ENCODE measurements at places on chromosomes 2 and 18.

DNA sequence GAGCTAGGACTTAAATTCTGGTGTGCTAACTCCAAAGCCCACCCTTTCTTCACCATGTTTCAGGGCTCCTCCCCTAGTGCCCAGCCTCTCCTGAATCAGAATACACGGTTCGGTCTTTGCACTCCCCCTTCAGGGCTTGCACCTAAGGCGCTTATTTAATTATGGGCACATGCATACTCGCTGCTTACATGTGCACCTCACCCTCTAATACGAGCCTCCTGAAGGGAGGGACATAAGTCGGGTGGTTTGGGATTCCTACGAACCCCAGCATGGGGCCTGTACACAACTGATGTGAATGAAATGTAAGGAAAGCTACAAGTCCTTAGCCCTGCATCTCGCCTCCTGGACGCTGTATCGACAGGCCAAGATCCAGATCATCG, 435 bp downstream of the IFT172 start:
- no peak for DNase-seq

DNA sequence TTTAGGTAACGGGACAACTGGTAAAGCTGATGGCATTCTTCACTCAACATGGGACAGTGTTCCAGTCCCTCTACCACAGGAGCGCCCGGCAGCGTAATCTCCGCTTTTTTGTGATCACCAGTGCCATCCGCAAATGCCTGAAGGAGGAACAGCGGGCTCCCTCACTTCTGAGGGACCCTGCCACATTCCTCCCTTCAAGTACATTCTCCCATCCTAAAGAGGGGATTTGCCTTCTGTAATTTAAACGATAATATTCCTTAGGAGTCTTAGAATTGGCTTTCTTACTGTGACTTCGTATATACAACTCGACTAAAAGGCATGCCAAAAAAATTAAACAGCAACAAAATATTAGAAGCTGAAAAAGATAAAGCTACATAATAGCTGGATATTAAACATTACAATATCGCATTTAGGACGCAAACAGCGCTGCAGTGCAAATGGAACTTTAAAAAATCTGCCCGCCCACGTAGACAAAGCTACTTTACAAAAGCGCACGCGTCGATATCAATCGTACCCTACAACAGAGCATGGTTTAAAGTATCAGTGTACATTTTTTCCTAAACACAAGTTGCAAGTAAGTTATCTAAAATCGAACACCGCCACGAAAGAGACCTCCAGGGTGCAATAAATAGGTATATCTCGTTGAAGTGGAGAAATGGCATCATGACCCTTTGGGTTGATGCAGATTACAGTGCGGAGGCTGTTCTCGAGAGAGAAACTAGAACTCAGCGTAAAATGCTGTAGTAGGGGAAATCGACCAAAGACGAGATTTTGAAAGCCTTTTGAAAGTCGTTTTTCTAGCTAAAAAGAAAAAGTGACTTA, 2.3 kb upstream of the VSNL1 start:
- DNase-seq: no peak

DNA sequence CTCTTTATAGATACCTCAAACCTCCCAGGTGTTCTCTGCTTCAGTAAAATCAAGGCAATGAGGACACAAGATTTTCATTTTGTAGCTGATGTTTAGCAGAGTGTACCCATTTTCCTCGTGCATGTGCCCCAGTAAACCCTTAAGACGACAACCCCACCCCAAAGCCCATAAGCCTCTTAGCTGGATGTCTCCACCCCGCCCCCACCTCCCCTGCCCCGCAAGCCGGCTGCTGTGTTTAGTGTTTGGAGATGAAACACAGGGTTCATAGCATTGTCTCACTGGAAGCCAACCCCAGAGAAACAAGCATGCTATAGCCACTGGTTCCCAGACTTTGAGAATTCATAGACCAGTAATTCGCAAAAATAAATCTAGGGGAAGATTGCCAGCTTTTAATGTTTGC, 5.8 kb upstream of the SAG start:
- no peak for DNase-seq

GRCh38 chr18:27263369-27263768, 78.3 kb upstream of the CHST9 start:
- DNase-seq: no peak

DNA sequence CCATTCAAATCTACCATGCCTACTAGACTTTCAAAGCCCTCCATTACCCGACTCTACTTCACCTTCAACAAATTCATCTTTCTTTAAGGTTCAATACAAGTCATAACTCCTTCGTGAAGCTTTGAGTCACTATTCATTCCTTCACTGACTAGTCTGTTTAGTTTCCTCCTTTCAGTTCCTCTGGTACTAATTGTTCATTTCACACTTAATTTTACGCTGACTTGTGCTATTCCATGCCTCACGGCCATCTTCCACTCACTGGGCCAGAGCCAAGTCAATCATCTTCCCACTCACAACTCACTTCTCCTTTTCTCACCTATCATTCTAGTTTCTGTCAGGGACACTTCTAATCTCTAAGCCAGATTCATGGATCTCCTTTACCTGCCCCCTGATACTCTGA, 136.2 kb downstream of the MTX2 start:
- DNase-seq: peak; percentile 3

DNA sequence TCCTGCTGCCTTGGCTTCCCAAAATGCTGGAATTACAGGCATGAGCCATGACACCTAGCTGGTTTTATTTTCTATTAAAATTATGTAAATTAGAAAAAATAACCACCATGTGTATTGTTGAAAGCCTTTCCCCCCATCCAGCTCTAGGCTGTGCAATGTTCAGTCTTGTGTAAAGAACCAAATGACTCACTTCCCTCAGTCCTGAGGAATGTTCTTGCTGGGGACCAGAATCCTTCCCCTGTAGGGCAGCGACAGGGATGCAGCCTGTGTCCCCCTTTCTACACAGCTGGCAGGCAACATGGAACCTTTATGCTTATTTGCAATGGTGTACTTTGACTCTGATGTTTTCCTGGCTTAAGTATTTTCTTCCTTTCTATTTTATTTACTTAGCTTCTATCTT, 29.4 kb downstream of the AOX1 start:
- no peak for DNase-seq

GRCh38 chr2:238801791-238802190, 46.1 kb upstream of the TWIST2 start:
- DNase-seq: no peak

- no peak for DNase-seq
These were observed 10.1 kb upstream of the LCLAT1 start for GRCh38 chr2:30436859-30437435.

- no peak for DNase-seq
These were observed 237.0 kb downstream of the ALPK2 start for GRCh38 chr18:58391932-58392323.

DNA sequence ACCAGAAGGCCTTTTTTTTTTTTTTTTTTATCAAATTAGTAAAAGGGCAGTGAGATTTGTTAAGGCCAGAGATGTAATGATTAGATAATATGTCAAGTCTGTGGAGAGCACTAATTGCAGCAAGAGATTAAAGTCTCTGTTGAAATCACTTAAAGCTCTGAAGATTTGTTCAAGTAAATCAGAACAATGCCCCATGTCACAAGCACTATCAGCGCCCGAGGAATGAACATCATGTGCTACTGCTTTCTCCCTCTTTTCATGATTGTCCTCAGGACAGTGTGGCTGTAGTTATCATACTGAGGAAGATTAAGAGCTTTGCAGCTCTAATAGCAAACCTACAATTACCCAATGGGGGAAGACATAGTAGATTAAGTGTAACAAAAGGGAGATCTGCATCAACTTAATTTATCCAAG, 71.1 kb downstream of the TDRD15 start:
- no peak for DNase-seq

GRCh38 chr2:173387660-173388059, 33.0 kb downstream of the CDCA7 start:
- DNase-seq: no peak

DNA sequence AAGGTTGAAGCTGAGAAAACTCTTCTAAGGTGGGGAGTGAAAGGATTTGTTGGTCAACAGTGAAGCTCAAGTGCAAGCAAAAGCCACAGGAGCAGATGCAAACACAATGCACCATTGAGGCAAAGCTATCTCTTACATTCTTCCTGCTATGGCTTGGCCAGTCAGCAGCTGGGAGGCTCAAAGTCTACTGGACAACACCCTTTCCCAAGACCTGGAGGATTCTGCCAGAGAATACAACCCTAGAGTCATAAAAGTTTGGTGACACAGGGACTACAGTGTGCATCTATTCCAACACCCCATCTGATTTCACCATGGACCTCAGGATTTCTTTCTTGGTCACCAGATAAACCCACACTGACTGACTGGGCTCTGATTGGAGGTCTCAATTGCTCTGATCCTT, 342.0 kb downstream of the HRH4 start:
- DNase-seq: no peak

- DNase-seq: no peak
These were observed 83.2 kb downstream of the TCF4 start for GRCh38 chr18:55504808-55505207.

- no peak for DNase-seq
These were observed 62.0 kb upstream of the SLC35F5 start for GRCh38 chr2:113818382-113818951.

GRCh38 chr18:75209129-75209950, at the start of gene PTGR3:
PTGR3 (minus strand) TSS chr18:75209139; CDS start chr18:75209058, 81 bp downstream.
- DNase-seq: peak; percentile 65

DNA sequence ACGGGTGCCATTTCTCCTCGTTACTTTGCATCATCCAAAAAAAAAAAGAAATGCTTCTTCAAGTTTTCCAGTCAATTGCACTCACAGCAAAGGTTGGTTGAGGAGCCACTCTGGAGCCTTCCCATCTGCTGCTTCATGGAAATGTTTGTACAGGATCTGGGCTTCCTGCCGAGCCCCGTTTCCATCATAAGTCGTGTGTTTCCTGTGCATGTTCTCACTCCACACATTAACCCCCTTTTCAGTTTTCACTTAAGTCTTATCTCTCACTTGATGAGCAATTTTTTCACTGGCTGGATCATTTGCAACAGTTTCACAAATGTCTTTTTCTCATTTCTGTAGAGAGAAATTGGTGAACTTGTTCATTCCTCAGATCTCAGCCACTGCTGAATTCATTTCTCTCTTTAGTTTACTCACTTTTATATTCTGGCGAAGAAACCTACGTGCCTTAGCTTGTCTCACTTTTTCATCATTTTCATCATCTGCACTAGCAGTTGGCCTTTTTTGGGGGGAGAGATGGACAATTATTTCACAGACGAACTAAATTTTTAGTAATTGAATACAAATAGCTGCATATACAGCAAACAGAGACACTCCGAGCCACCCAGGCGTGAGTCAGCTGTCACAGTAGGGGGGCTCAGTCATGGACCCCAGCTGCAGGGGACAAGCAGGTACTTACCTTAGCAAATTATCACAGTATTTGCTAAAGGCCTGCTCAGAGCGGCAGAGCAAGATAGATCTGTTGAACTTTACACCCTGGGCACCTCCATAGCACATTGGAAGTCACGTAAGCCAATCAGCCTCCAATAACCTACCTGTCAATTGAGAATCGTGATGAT, 750.8 kb upstream of the ID2 start:
- no peak for DNase-seq

DNA sequence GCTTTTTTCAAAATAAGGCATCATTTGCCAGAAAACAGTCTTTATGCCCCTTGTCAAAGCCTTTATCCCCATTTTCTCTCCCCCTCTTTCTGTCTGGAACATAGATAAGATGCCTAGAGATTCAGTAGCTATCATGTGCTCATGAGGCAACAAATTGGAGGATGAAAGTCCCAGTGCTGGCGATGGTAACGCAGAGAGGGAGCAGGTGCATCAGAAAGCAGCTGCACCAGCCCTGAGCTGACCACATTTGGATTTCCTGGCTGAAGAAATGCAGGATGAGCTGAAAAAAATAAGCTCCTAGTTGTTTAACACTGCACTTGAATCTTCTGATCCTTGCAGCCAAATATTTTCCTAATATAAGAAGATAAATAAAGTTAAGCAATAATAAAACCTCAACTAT, 48.0 kb downstream of the LOXHD1 start:
- no peak for DNase-seq

- no peak for DNase-seq
These were observed 169.3 kb downstream of the KCNE4 start for GRCh38 chr2:223221139-223221835.

DNA sequence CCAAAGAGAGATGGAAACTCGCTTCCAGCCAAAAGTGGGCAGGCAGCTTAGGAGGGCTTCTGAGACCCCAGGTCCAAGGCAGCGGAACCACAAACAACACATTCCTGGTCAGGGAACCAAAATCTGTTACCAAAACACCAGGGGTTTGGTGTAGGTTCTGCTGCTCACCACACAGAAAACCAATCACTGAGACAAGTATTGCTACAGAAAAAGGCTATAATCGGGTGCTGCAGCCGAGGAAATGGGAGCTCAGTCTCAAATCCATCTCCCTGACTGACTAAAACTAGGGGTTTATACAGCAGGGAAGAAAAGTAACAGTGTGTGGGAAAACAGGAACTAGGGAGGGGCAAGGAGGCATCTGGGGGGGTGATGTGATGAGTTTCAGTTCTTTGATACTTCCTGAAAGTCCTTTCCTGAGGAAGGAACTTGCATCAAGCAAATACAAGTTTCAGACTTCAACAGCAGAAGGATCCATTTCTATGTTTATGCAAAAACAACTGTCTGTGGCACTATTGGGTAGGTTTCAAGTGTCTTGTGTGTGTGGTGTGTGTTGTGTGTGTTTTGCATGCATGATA, 108.0 kb downstream of the FAM168B start:
- no peak for DNase-seq

GRCh38 chr2:5360081-5360480, 332.1 kb upstream of the SOX11 start:
- DNase-seq: no peak

GRCh38 chr18:60981682-60982328, 351.4 kb upstream of the CDH20 start:
- no peak for DNase-seq

DNA sequence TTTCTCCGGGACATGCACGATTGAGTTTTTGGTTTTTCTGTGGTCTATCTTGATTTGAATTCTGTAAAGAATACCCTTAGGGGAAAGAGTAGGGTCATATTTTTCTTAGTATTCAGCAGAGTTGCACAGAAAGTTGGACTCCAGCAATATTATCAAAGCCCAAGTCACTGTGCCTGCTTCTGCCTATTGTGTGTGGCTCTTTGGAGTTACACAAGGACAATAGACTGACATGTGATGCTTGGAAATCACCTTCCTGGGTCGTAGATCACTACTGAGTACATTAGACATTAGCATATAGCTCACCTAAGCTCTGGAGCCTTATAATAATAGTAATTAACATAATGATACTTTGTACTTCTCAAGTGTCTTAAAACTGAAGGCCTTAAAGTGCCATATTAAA, 238.8 kb upstream of the FOSL2 start:
- DNase-seq: no peak

GRCh38 chr2:80896576-80896975, 592.0 kb upstream of the LRRTM1 start:
- no peak for DNase-seq

DNA sequence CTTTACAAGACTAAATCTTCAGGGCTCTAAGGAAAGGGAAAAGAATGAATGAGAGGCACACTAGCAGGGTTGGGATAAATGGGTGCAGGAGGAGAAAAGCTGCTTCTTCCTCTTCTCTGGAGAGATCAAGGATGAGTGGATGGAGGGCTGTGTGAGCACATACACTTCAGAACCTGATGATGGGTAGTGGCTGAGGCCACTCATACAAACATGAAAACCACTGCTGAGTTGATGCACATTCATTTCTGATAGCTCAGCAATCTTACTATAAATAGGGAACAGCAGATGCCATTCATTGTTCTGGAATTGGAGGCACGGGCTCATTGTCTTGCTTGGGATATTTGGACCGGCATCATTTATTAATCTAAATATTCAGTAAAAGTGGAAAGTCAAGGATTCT, 152.4 kb upstream of the KCTD1 start:
- no peak for DNase-seq
